Activated CD4-positive, CD25-positive, alpha-beta regulatory T cell (primary cell): ENCODE measurements at places on chromosomes 5 and 9.
A peak's percentile ranks its signal among the peaks of the same experiment; 100 is the strongest.

DNA sequence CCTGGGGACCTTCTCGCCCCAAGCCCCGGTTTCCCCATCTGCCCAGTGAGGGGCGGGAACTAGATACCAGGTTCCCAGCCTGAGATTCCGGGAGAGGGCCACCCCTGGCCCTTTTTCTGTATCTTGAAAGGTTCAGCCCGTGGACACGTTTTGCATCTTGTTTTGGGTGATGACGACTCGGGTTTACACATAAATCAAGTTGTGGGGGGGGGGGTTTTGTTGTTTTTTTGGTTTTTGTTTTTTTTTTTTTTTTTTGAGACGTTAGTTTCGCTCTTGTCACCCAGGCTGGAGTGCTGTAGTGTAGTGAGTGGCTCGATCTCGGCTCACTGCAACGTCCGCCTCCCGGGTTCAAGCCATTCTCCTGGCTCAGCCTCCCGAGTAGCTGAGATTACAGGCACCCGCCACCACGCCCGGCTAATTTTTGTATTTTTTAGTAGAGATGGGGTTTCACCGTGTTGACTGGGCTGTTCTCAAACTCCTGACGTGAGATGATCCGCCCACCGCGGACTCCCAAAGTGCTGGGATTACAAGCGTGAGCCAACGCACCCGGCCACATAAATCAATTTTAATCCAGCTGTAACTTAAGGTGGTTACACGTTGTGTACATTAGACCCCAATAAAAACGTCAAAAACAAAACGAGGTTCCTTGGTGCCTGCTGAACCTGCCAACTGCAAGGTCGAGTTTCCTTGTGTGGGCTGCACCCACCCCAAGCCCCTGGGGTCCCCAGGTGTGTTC is 1.1 kb upstream of the BRD3 start:
- no peak for DNase-seq

GRCh38 chr9:130940693-130941576 is 1.9 kb upstream of the FIBCD1 start:
- DNase-seq, result peak; percentile 47

DNA sequence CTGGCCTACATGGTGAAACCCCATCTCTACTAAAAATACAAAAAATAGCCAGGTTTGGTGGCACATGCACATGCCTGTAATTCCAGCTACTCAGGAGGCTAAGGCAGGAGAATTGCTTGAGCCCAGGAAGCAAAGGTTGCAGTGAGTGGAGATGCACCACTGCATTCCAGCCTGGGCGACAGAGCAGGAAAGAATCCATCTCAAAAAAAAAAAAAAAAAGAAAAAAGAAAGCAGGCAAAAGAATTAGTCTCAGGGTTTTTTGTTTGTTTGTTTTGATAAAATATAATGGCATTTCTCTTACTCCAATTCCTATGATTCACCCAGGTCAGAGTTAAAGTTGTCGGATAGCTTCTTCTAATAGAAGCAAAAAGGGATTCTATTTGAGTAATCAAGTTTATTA is 67.0 kb upstream of the ATG10 start:
- no peak for DNase-seq

GRCh38 chr5:170132269-170132975 is 26.7 kb downstream of the FOXI1 start:
- DNase-seq, result no peak

- no peak for DNase-seq
Observed at GRCh38 chr5:175377816-175378215, 66.2 kb downstream of the DRD1 start.

DNA sequence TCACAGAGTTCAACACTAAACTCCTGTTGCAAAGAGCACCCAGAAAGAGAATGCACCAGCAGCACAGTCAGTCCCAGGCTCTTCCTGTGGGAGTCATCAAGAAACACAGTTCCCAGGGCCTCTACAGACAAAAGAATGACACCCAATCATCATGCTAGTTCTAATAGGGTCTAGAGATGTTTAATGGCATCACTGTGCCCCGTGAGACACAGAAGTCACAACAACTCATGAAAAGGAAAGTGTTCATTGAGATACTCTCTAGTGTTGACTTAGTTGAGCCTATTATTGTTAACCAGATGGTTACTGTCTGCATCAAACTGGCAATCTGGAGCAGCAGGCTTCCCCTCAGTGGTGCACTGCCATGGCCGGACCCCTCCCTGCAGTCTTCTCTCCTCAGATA is 1.6 kb downstream of the KLHL3 start:
- DNase-seq, result no peak

GRCh38 chr9:76607730-76608436 is 148.9 kb downstream of the GCNT1 start:
- no peak for DNase-seq

GRCh38 chr5:59887274-59887673 is 6.3 kb downstream of the PDE4D start:
- DNase-seq, result no peak

- no peak for DNase-seq
Observed at GRCh38 chr9:99607842-99608448, 213.7 kb upstream of the NR4A3 start.

GRCh38 chr5:156497804-156498208 is 170.8 kb downstream of the SGCD start:
- DNase-seq, result no peak

DNA sequence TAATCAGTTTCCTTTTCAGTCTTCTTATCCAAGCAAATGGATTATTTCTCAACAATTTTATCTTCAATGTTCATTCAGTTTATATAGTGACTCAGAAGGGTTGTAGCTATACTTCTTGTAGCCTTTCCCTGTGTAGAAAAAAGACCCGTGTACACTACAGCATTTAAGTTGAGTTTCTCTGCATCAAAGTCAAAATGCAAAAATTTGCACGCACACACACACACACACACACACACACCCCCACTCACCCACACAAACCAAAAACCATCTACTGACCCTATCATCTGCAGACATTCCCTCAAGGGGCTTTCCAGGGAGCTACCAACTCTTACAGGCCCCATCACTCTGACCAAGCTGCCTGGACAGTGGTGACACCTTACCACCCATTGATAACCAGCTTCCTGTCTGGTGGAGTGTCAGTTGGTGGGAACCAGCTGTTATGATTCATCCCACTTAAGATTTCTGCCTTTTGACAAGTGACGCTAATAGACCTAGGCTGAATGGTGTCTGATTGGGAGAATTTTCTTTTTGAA is 12.2 kb upstream of the ELL2 start:
- no peak for DNase-seq

DNA sequence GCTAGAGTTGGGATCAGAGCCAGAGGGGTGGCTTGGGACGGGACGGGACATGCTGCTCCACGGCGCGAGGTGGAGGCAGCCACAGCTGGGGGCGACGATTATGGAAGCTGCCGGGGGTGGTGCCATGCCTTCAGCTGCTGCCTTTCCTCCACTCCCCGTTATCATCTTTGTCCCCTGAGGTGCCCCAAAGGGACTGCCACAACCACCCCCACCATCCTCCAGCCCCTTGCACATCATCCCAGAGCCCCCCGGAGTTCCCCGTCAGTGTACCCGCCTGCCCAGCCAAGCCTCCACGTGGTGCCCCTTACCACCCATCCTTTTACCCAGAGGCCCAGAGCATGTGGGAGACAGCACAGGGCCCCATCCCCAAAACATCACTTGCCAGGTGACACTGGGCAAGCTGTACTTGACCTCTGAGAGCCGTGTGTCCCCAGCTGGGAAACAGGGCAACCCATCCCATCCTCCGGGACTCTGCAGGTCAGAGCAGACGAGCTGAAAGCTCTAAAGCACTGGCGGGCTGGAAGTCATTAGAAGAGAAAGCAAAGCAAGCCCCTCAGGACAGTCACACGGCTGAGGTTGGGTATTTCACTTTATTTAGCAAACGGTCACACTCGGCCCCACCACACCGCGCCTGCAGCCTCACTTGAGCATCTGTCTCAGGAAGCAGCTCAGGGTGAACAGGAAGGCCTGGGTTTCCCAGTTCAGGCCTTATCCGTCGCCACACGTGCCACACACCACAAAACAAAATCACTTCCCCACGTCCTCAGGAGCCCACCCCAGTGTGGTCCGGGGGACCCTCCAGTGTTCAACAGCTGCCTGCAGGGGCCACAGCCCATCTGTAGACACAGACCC is 19.5 kb upstream of the MXD3 start:
- no peak for DNase-seq

GRCh38 chr5:29983528-29984155 is 1209.8 kb upstream of the CDH6 start:
- no peak for DNase-seq

GRCh38 chr5:167415779-167416746 is 875.4 kb upstream of the WWC1 start:
- DNase-seq, result no peak

- no peak for DNase-seq
Observed at GRCh38 chr9:33229359-33230114, 10.4 kb upstream of the SPINK4 start.

DNA sequence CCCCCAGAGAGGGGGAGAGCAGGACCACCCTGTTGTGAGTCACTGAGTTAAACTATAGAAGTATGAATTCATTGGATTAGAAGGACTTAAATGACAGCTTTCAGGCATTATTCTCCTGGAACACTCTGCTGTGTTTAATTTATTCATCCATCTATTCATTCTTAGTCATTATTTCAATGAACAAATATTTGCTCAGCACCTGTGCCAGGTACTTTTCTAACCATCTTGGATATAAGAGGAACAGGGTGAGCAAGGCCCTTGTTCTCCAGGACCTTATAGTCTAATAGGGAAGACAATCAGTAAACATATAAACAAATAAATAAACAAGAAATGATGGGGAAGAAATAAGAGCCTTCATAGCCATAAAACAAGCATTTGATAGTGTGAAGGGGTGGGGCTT is 483.9 kb upstream of the BRINP1 start:
- DNase-seq, result no peak

DNA sequence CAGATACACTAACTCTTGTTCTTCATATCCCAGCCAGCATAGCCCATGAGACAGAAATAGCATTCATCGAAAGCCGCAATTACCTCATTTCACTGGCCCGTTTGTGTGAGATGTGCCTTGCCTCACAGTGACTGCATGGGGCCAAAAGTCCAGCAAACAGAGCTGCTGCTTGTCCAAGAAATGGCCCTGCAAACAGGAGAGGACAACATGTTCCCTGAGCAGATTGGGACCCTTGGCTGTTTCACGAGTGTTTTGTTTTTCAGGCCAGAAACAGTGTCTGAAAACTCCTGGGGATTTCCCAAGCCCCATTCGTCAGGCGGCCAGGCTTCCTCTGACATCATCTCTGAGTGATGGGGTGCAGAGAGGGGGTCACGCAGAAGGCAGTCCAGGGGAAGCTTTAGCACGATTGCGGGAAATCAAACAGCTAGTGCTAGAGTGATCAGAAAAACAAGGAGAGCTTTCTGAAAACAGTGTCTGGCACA is 503.6 kb upstream of the PAPPA start:
- DNase-seq, result no peak

DNA sequence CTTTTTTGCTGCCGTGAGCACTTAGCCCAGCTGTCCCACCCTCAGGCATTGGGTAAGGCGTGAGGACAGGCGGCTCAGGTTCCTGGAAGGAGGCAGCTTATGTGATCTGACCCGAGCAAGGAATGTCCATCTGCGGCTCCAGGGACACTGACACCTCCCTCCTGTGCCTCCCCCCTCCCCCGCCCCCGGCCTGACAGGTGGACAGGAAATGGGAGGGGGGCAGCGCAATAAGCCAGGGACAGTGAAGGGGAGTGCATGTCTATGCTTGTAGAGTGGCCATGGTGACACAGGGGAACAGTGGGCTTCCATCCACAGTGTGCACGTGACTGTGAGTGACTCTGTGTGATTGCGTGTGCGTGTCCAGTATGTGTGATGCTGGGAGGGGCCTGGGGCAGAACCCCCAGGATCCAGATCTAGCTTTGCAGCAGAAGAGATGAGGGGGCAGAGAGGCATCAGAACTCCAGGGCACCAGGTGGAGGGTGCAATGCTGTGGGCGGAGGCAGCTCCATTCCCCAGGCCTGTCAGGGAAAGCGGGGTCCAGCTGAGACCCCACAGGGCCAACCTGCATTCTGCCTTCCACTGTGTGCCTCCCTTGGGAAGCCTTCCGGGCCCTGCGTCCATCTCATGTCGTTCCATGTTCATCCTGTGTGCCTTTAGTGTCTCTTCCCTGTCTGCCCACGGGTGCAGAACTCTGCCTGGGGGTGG is 30.5 kb downstream of the CNTFR start:
- DNase-seq, result no peak

- no peak for DNase-seq
Observed at GRCh38 chr9:98874721-98875255, 67.3 kb downstream of the GALNT12 start.

DNA sequence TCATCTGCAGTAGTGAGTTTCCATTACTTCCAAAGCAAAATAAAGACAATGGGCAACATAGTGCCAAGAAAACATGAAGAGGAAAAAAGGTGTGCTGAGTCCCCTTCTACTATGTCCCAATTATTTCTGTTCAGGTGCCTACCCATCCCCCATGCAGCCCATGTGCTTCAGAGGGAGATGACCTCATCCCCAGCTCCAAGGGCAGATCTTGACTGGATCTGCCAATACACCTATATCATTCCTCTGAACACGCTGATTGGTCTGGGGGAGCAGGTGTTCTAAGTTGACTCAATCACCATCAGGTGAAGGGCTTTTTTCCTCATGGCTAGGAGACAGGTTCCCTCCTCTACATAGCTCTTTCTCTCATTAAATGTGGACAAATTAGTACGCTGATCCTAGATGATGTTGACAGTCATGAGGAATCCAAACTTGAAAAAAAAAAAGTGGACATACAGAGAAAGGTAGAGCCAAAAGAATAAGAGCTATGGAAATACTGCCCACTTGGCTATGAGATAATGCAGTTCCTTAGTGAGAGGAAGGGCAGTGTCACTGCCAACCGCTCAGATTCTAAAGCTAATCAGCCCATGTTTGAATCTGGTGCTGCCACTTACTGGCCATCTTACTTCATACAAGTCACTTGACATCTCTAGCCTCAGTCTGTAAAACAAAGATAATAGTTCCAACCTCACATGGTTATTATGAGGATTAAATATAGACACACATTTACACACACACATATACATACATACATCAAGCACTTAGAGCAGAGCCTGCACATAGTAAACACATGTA is 23.1 kb downstream of the PRELID2 start:
- no peak for DNase-seq

DNA sequence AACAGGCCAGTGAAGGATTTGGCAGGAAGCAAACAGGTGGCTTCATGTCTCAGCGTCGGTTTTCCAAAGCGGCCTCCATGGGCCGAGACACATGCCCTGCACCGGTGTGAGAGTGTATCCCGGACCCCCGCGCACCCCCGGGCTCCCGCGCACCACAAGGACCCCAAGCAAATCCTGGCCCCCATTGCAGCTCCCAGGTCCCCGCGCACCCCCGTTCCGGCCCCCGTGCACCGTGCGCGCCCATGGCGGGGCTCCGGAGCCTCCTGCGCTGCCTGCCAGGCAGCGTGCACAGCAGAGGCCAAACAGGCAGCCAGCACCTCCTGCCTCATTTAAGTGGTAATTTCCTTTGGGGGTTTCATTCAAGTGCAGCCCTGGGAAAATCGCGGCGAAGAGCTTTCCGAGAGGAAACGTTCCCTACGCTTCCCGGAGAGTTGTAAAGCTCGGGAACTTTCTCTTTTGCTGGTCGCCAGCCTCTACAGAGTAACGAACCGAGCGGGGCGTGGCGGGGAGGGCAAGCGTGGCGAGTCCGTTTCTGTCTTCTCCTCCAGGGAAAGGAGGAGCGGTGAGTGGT is 145.5 kb upstream of the SLC24A2 start:
- DNase-seq, result no peak
